ENCODE measurements at places on chromosomes 11 and 22.

DNA sequence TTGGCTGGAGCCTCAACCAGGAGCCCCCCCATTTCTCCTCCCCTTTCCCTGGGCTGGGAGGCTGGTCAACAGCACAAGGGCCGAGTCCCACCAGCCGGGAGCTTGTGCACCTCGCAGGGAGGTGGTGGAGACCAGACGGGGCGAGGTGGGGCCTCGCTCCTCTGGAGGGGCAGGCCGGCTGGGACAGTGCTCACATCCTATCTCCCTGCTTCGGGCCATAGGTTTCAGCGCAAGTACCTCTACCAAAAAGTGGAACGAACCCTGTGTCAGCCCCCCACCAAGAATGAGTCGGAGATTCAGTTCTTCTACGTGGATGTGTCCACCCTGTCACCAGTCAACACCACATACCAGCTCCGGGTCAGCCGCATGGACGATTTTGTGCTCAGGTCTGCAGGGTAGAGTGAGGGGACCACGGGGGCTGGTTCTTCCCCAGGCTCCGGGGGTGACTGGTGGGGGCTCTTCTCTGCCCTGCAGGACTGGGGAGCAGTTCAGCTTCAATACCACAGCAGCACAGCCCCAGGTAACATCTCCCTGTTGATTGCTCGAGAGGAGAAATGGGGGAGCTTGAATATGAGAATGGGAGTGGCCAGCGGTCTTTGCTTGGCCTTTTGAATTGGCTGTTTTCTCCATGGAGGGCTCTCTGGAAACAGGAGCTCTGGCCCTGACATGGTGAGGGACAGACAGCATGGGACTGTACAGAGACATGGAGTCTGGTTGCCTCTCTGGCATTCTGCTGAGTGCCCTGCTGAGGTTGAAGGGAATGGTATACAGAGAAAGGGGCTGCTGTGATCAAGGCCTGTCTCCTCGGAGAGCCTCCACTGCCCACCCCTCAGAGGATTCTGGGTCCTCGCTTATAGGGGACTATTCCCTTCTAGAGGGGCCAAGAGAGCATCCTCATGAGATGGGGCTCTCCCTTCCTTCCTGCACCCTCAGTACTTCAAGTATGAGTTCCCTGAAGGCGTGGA lies 3.3 kb downstream of the SIDT2 start:
- no peak for DNase-seq

DNA sequence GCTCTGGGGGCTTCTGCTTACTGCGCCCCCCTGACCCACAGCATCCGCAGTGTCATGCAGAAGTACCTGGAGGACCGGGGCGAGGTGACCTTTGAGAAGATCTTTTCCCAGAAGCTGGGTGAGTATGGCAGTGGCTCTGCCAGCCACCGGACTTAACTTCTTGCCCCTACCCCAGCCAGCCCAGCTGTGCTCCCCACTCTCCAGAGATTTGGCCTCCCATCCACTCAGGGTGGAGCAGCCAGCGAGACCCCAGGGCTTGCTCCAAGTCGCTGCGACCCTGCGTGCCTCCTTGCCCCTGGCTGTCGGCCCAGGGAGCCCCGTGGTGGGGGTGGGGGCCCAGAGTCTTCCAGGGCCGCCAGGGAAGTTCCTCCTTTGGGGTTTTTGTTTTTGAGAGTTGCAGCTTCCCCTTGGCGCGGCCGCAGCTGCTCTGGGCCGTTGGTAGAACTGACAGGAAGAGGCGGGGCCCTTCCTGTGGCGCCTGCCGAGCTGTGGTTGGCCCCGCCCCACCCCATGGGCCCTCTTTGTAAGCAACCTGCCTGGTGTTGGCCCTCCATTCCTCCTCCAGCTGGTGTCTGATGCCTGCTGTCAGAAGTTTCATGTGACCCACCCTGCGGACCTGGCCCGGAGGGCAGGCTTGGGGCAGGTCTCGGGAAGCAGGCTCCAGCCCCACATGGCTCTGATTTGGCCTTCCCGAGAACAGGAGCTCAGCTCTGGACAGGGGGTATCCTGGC lies 11.1 kb downstream of the GRK2 start:
- DNase-seq = peak; percentile 98

GRCh38 chr11:57315491-57315890 lies 9.3 kb downstream of the TNKS1BP1 start:
- DNase-seq = peak; percentile 36

GRCh38 chr11:81165164-81165563 lies 1568.5 kb downstream of the FAM181B start:
- no peak for DNase-seq

- DNase-seq = no peak
Measured at GRCh38 chr11:8281266-8281665, 17.6 kb upstream of the LMO1 start.

- DNase-seq = peak; percentile 71
Measured at GRCh38 chr11:118917481-118918127, 8.1 kb downstream of the BCL9L start.

DNA sequence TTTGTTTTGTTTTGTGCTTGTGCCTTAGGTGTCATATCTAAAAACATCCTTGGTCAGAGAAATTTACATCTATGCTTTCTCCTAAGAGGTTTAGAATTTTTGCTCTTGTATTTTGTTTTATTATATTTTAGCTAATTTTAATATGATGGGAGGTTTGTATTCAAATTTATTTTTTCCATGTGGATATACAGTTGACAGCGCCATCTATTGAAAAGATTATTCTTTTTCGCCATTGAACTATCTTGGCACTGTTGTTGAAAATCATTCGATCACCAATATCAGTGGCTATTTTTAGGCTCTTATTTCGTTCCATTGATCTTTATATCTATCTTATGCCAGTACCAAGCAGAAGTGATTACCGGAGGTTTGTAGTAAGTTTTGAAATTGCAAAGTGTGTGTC lies 510.3 kb downstream of the BRD1 start:
- DNase-seq = peak; percentile 6

DNA sequence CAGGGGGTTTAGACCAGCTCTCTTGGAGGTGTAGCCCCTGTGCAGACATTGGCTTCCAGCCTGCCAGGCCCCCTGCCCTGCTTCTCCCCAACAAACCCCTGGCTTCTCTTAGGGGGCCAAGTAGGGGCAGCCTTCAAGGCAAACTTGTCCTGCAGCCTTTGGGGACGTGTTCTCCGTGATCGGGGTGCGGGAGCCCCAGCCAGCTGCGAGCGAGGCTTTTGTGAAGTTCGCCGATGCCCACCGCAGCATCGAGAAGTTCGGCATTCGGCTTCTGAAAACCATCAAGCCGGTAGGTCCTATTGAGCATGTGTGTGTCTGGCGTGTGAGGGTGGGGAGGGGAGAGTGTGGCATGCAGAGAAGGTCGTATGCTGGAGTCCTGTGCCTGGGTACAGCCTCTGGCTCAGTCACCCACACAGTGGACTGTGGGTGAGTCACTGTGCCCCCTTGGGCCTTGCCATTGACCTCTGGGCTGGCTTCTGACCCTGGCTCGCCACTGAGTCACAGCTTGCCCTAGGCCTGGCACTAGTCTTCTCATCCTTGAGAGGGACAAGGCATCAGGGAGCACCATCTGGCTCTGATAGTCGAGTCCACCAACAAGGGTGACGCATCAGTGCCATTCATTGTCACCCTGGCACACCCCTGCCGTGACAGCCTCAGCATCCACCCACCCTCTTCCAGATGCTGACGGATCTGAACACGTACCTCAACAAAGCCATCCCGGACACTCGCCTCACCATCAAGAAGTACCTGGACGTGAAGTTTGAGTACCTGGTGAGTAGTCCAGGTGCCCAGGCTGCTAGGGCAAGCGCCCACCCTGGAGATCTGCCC lies 11.4 kb downstream of the SLC16A8 start:
- DNase-seq = no peak

DNA sequence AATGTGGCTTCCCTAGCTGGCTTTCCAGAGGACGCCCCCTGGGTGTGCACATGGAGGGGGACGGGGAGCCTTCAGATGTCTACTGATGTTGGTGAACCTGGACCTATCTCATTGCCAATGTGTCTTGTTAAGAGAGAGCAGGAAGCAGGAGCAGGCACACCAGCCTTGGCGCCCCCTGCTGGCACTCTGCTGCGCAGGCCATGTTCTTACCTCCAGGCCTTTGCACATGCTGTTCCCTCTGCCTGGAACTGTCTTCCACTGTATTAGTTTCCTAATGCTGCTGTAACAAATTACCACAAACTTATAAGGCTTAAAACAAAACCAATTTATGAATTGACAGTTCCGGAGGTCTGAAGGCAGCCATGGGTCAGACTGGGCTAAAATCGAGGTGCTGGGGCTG lies 23.6 kb upstream of the MN1 start:
- DNase-seq = peak; percentile 10

DNA sequence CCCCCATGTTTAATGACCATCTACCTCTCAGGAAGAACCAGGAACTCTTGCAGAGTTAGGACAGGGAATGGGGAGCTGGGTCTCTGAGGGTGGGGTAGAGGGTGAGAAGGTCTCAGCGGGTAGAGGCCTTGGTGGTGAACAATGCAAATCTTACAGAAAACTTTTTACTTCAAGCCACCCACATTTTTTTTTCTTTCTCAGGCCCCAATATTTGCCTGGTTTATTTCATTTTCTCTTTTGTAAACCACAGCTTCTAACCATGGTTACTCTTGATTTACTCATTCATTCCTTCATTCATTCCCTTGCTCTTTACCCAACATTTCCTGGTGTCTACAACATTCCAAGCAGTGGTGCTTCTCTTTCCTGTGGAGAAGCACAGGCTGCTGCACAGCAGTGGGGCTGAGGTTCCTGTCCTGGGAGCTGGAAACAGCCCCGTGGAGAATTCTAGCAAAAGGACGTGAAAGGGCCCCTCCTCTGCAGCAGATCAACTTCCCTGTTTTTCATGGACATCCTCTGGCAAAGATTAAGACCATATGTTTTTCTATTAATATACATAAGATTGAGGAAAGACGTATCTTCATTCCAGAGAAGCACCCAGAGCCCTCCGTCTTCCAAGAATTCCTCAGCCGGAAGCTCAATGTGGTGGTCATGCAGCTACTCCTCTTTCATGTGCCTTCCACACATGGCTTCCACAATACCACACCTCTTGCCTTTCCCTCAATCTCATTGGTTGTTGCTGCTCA lies 224.4 kb upstream of the SESN3 start:
- DNase-seq = peak; percentile 34

DNA sequence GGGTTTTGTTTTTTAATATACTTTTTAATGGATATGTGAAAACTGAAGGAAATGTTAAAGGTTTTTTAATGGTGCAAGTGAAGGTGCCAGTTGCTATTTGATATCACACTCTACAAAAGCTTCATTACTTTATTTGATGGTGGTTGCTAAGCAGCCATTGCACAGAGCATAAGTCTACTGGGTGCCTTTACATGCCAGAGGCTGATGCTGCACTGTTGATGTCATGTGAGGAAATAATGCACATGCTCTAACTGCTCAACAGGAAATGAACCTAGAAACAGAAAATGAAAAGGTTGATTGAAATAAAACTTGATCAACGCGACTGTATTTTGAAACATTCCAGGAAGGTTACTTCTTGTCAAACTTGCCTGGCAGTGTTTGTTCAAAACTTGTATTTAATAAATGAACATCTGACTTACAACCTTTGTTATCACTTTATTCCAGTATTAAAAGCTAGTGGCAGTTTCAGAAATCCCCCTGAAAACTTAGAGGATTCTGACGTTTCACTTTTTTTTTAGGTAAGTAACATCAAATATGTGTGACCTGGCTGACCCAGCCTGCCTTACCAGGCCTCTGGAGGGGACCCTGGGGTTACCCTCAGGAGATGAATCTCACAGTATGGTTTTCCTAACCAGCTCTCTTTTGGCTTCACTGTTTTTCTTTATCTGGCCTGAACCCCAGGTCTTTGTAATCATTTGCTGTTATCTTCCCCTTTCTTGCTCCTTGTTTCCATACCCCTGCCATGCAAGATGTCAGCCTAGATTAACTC lies 2.4 kb upstream of the ATP5MG start:
- no peak for DNase-seq

- no peak for DNase-seq
Measured at GRCh38 chr11:129943036-129943435, 47.7 kb upstream of the NFRKB start.

DNA sequence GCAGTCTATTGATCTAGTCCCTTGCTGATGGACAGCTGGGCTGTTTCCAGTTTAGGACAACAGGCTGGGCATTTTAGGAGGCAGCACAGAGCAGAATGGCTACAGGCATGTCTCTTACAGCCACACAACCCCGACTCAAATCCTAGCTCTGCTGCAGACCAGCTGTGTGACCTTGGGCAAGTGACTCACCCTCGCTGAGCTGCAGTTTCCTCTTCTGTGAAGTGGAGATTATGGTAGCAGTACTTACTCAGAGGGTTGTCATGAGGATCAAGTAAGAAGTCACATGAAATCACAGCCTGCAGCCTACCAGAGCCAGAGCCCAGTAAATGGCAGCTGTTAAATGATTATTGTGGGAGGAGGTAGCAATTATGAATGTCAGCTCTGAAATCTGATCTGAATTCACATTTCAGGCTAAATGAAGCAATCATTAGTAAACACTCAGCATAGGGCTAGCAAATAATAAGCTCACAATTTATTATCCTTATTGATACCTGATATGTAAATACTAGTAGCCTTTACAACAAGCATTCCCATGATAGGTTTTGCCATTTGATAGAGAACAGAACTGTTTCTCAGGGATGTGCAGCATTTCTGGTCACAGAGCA lies 58.9 kb downstream of the MYEOV start:
- DNase-seq = peak; percentile 90

GRCh38 chr22:34429314-34429713 lies 509.0 kb upstream of the LARGE1 start:
- no peak for DNase-seq

Measured in suppressor macrophage (primary cell).